ENCODE measurements at places on chromosomes 1 and 21.

- no peak for DNase-seq
Measured at GRCh38 chr1:153752571-153753195, 22.5 kb upstream of the SLC27A3 start.

GRCh38 chr1:72827278-72827677 is 544.9 kb upstream of the NEGR1 start:
- DNase-seq, result no peak

- DNase-seq, result peak; percentile 91
Measured at GRCh38 chr1:235297579-235297978, 30.4 kb downstream of the ARID4B start.

DNA sequence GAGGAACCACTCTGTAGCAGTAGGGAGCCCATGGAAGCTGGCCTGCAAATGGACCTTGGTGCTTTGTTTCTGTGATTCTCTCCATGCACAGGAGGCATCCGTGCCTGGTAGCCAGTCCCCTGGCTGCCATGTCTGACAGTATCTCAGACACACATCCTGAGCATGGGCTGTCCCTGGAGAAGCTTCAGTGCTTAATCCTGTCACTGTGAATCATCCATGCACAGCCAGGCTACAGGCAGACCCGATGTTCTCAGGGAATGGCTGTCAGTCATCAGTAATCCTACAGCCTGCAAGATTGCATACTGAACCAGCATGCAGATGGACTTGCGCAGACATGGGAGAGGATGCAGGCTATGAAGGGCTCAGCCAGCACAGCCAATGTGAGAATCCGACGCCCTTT is 606.3 kb upstream of the PLXNA2 start:
- no peak for DNase-seq

DNA sequence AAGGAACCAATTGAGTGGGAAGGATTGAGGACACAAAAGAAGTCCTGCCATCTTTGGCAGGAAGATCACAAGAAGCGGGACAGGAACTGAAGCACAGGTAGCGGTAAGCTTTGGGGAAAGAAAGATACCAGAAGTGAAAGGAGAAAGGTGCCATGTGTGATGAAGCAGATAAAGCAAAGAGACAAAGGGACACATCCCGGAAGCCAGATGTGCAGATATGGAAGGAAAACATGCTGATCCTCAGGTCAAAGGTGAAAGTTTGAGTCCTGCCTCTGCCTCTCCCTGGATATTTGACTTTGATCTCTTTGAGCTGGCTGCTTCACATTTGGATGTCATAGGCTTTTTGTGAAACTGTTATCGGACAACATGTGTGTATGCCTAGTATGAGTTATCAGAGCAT is 34.0 kb downstream of the ACP6 start:
- DNase-seq, result no peak

- no peak for DNase-seq
Measured at GRCh38 chr1:234721476-234722269, 111.7 kb upstream of the IRF2BP2 start.

DNA sequence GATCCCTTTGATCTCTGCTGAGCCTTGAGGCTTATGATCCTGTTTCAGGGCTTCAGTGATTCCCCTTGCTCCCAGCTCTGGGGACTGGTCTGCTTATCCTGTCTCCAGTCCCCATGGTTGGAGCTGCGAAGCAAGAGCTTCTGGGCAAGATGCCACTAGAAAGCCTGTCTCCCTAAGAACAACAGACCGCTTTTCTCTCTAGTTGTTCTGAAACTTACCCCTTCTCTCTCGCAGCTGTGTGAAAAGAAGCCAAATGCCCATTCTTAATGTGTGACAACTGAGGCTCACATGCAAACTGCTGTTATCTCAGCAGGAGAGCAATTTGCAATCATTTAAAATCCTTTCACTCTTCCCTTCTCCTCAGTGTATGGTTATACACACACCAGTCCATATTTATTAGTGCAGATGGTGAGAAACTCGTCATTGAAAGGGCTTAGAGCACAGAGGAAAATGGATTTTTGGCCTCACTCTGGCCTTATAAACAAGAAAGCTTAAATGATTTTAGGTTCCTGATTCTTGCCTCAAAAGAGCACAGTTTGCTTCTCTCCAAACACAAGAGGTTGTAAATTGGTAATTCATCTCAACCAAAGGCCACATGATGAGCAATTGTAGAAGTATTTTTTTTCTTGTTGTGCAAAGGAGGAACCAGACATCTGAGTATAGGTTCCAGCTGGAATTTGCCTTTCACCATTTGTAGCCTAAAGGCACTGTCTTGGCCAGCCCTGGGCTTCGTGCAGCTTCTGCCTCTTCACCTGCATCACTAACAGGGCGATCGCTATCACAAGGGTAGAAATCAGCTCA is 179.2 kb upstream of the LMO4 start:
- no peak for DNase-seq

GRCh38 chr1:76303340-76303717 is 228.8 kb downstream of the ST6GALNAC3 start:
- no peak for DNase-seq

GRCh38 chr1:69126796-69127195 is 440.9 kb upstream of the LRRC7 start:
- no peak for DNase-seq

DNA sequence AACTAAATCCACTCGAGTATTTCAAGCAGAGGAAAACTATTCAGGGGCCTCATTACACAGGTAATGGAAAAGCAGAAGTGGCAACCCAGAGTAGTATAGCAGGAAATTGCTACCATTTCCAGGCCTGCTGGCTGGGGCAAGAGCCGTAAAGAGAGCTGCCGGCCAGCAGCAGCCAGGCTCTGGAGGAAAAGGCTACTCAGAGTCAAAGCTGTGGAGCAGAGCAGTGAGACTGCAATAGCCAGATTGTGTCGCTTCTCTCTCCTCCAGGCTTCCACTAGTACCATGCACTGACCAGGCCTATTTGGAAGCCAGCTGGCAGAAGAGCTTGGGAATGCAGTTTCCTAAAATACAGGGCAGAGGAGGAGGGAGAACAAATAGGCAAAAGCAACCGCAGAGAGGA is 155.5 kb downstream of the OMA1 start:
- no peak for DNase-seq

Data from Jurkat, Clone E6-1 (cell line).